ENCODE measurements at places on chromosomes 12 and 14. TPM values are rescaled to one million over a fixed set of nuclear protein-coding genes. Genes with fewer than 3 reads are reported as not detected.
A peak's percentile ranks its signal among the peaks of the same experiment; 100 is the strongest.

The CLEC1A gene
- 7.4 TPM for total RNA-seq

The PPP4R4 gene
- total RNA-seq: 3.0 TPM

DNA sequence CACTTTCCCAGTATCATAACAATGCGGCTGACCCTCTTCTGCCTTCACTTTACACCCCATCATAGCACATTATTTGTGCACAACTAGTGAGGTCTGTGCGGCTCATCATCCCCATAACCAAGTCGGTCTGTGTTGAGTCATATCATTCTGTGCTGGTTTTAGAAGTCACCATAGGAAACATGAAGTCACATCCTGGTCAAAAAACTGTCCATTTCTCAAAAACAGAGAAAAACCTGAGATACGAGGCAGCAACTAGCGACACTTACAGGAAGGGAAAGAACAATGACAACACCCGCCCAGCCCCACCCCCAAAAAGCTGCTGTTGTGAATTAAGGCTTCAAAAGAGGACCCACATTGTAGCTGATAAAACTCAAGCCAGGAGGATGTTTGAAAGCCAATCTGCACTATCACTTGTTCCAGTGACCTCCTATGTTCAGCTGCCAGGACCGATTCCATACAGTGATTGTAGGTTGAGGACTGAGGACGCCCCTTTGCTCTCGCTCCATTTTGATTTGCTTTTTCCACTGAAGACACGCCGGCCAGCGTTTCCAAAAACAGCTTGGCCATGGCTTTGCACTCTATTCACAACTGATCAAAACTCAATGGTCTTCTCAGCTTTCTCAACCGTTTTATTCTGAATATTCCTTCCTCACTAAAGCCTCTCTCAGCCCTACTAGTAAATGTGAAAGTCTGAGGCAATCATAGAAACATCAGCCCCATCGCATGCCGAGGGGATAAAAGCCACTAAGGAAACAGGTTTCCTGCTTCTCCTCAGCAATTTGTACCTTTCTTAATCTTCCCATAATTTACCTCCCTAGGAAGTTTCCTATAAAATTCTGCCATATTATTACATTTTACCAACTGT, 87.5 kb downstream of the DUSP16 start:
- H3K27ac ChIP-seq: peak overlapping the region; percentile 63
- DNase-seq: no peak
- peaks cover 9% of the 10 kb centered on the region for H3K36me3 ChIP-seq
- H3K4me1 ChIP-seq: peaks cover 5% of the 10 kb centered on the region
- no peak overlapping the region for H3K4me3 ChIP-seq

DNA sequence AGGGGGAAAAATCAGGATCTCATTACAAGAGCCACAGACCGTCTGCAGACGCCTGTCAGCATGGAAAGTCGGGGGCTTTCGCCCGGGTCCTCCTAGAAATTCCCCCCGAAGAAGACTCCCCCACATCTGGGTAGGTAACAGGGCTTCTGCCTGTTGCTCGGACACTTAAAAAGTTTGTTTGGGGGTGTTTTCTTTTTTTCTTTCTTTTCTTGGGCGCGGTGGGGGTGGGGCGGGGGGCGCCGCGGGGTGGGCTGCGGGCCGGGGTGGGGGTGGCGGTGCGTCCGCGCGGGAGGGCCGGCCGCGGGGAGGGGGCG, 358 bp downstream of the ELK3 start:
- no peaks in the 10 kb centered on the region for H3K27me3 ChIP-seq
- H3K36me3 ChIP-seq: no peaks in the 10 kb centered on the region
- DNase-seq: no peak
- H3K4me1 ChIP-seq: peaks cover 35% of the 10 kb centered on the region

GRCh38 chr12:30643366-30643765, 52.3 kb downstream of the IPO8 start:
- H3K4me3 ChIP-seq: no peak overlapping the region
- DNase-seq: no peak
- H3K36me3 ChIP-seq: peaks cover 11% of the 10 kb centered on the region
- no peaks in the 10 kb centered on the region for H3K27me3 ChIP-seq
- H3K27ac ChIP-seq: no peak overlapping the region
- no peaks in the 10 kb centered on the region for H3K4me1 ChIP-seq

DNA sequence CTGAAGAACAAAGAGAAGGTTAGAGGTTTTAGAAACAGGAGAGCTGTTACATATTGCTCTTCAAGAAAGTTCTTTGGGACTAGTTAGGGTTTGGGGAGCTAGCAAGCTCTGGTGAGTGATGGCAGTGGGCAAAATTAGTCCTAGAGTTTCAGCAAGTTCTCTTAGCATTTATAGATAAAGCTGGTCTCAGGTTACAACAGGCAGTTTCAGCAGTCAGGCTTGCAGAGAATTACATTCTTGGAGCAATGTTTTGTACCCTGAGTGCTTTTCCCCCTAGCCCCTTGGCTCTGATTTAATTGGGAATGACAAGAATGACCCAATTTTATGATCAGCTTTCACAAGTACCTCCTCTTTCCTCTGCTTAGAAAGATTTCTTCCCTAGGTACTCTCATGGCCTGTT, 21.4 kb upstream of the EID3 start:
- no peaks in the 10 kb centered on the region for H3K36me3 ChIP-seq
- no peak overlapping the region for H3K4me3 ChIP-seq
- no peaks in the 10 kb centered on the region for H3K27me3 ChIP-seq
- DNase-seq: no peak

DNA sequence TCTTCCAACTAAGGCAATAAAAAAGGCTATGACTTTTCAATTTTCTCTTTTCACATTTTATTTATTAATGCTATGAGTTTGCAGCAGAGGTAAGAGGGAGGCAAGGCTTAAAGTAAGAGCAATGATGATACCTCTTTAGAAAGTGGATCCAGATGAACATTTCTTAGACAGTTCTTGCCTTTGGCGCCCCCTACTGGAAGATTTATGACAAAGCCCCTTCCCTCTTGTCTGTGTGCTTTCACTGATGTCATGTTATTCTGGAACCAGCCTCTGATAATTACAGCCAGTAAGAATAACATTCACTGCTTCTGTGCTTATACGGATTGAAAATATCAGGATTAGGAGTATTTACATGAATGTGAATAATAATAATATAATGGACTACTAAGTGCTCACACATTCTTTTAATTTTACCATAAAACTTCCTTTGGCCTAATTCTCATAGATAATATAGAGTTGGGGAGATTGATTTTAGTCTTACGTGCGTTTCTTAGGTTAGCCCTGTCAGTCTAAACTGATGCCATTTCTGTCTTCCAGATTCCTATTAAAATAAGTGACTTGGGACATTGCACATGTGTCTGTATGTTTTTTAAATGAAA, 1929.9 kb upstream of the SEL1L start:
- no peaks in the 10 kb centered on the region for H3K4me1 ChIP-seq
- DNase-seq: no peak
- no peak overlapping the region for H3K4me3 ChIP-seq
- no peaks in the 10 kb centered on the region for H3K36me3 ChIP-seq
- no peaks in the 10 kb centered on the region for H3K27me3 ChIP-seq

DNA sequence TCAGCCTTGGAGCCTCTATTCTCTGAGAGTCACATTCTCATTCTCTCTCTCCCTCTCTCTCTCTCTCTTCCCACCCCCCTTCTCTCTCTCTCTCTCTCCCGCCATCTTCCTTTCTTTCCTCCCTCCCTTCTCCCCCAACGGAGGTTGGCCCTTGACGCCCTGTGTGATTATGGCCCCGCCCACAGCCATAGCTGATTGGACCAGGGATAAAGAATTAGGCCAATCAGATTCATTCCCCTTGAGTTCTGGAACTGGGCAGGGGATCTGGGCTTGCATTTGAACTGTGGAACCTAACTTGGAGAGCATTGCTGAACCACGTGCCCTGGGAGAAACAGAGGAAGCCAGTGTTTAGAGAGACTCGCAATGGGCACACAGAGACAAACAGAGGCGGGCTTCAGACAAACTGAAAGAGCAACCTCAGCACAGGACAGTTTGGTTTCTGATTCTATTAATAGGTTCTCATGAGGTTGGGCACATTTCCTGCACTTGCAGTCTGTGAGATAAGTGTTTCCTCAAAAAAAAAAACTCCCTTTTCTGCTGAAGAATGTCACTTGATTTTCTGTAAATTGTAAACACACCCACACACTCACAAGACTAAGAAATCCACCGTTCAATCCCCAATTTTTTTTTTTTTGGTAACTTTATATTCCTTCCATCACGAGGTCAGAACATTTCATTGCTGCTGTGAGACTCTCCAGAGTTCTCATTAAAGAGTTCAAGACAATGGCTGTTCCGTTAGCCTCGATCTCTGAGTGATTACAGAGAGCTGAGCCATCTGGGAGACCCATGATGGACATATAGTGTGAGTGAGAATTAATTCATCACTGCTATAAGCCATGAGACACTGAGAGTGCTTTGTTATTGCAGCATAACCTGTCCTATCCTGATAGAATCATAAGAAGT, 3.5 kb upstream of the P2RX7 start:
- DNase-seq: peak; percentile 88
- H3K27ac ChIP-seq: peak overlapping the region; percentile 37
- peaks cover 51% of the 10 kb centered on the region for H3K4me1 ChIP-seq
- no peaks in the 10 kb centered on the region for H3K36me3 ChIP-seq
- H3K4me3 ChIP-seq: peak overlapping the region; percentile 5

DNA sequence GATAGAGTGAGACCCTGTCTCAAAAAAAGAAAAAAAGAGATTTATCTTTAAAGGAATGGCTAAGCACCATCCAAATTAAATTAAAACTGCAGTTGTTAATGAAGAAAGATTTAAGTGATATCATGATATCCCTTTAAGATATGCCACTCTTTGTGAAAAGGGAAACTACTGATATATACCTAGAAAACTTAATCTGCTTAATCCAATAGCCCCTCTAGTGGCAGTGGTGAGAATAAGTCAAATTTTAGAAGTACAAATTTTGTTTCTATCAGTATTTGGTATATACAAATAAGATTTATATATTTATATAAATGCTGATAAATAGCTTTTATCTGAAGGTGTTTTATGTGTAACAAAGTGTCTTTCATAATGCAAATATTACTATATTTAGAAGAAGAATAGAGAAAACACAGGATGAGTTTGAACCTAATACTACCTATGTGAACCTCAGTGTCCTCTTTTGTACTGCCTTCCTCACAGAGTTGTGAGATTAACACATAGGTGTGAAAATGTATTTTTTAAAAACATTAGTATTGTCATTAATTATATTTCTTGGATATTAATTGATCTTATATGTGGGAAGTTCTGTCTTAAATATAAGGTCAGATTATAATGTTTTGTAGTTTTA, 51.4 kb upstream of the GARIN2 start:
- H3K27me3 ChIP-seq: no peaks in the 10 kb centered on the region
- DNase-seq: no peak
- no peaks in the 10 kb centered on the region for H3K4me1 ChIP-seq
- peaks cover 1% of the 10 kb centered on the region for H3K36me3 ChIP-seq
- H3K27ac ChIP-seq: no peak overlapping the region
